ELR (cell line): ENCODE measurements at places on chromosomes 13 and 19.

DNA sequence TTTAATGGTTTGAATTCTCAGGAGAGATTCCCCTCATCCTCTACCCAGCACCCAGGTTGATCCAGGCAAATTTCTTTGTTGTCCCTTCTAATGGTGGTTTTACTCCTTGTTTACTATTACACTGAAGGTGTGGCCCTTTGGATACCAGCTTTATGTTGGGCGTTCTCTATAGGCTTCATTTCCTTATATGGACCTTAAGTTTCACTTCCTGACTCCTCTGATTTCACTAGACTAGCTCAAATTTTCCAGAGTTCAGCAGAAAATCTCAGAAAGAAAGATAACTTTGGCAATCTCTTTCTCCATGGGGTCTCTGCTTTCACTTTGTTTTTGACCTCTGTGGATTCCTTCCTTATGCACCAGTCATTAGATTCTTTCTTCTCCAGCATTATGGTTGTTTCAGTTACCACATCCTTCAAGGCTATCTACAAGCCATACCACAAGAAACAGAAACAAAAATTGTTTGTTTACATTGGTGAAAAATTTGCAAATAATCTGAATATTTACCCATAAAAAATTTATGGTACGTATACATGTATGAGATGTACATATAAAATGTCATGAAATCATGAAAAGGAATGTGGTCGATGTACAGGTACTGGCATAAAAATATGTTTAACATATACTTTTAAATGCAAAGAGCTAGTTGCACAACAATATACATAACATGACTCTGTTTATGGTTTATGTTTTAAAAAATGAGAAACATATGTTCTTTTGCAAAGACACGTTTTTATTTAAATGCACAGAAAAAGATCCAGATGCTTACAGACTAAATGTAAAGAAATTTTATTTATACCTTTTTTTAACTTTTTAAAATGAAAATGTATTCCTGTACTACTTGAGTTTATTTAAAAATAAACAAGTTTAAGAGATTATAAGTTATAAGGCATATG lies 212.6 kb downstream of the LACC1 start:
- DNase-seq, result no peak

GRCh38 chr19:3481241-3482090 lies 1.1 kb upstream of the SMIM24 start:
- DNase-seq, result no peak

DNA sequence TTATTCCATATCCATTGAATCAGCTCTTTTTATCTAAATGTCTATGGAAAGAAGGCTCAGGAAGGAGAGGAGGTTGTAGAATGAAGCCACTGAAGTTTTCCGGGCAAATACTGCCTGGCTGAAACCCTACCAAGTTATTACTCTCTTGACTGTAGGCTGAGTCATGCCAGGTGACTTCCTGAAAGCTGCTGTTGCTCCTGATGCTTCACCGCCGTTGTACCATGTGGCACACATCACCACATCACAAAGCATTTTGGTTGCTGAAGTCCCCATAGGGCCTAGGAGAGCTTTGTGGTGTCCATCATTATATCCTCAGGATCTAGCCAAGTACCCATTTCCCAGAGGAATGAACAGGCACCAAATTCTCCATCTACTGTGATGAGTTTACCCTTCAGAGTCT lies 11.1 kb upstream of the TDRD12 start:
- no peak for DNase-seq

- DNase-seq, result peak; percentile 63
Measured at GRCh38 chr13:108322206-108322824, 52.8 kb downstream of the TNFSF13B start.

- DNase-seq, result peak; percentile 28
Measured at GRCh38 chr19:900302-901111, 7.2 kb downstream of the RNU6-9 start.

DNA sequence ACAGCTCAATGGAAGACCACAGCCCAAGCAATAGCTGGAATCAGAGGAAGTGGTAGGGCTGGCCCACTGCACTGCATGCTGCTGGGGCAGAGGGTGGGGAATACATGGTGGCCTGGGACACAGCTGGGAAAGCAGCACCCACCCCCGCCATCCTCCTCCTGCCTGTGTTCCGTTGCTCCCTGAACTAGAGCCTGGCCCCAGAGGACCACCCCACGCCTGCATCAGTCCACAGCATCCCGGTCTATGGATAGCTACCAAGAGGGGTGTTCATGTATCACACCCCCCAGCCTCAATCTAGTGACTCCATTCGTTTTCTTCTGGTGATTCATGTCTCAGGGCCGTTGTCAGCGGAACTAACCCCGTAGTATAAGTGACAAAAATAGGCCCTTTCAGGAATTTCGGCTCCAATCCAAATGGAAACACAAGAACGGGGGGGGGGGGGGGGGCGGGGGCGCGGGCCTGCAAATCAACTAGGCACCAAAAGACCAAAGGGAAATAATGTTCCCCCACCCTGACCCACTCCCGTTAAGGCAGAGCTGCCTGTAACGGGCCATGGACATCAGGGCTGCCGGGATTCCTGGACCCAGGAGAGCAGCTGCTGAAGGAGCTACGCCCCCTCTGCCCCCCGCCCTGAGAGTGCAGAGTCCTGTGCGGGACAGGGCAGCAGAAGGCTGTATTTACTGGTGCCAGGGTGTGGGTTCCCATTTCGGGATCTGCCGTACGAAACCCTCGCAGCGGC lies 18.9 kb upstream of the EPHX3 start:
- peak; percentile 82 for DNase-seq

DNA sequence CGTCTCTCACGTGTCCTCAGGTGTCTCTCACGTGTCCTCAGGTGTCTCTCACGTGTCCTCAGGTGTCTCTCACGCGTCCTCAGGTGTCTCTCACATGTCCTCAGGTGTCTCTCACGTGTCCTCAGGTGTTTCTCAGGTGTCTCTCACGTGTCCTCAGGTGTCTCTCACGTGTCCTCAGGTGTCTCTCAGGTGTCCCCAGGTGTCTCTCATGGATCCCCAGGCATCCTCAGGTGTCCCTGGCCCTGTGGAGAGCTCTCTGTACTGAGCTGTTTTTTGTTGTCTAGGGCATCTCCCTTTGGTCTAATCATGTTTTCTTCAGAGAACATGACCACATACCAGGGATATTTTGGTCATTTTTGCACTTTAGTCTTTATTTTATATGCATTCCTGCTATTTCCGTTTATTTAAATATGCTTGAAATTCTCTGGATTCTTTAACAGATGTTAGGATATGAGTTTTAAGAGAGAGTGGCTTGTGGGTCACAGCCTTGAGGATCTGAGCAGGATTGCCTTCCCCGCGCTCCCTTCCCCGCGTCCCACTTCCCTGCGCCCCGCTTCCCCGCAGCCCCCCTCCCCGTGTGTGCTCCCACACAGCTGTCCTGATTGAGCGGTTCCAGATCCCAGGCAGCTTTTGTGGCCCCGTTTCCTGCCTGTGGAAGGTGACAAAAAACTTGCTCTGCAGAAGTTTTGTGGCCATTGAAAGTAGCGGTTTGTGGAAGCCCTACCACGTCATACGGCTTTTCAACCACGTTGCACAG lies 31.9 kb downstream of the ATP4B start:
- DNase-seq, result peak; percentile 32

DNA sequence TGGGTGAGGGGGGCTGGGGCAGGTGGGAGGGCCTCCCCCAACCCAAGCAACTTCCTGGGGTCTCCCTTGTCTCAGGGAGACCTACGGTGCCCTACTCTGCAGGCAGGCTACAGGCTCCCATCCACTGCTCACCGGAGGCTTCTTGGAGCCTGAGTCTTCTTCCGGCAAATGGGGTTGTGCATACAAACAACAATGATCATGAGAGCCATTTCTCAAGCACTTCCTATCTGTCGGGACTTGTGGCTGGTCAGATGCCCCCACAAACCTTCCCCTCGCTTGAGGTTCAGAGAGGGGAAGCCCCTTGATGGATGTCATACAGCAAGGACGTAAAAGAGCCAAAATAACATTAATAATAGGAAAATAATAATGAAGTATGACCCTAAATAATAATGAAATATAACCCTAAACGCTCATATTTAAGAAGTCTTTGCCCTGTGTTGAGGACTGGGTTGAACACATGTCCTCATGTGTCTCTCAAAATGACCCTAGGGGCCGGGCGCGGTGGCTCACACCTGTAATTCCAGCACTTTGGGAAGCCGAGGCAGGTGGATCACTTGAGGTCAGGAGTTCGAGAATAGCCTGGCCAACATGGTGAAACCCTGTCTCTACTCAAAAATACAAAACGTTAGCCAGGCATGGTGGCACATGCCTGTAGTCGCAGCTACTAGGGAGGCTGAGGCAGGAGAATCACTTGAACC lies 727 bp downstream of the CD37 start:
- DNase-seq, result no peak

DNA sequence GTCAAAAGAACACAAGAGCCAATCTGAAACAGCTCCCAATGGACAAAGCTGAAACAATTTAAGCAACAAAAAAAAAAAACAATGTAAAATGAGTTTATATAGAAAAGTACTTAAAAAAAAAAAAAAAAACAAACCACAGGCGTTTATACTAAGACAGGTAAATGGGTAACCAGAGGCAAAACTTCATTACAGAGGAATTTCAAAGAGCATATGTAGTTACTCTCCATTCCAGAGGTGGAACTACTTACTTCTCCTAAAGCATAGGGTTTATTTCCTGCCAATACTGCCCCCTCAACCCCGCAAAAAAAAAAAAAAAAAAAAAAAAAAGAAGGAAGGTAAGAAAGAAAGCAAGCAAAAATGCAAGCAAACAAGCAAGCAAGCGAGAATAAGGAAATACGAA lies 132.9 kb downstream of the LIG4 start:
- no peak for DNase-seq

DNA sequence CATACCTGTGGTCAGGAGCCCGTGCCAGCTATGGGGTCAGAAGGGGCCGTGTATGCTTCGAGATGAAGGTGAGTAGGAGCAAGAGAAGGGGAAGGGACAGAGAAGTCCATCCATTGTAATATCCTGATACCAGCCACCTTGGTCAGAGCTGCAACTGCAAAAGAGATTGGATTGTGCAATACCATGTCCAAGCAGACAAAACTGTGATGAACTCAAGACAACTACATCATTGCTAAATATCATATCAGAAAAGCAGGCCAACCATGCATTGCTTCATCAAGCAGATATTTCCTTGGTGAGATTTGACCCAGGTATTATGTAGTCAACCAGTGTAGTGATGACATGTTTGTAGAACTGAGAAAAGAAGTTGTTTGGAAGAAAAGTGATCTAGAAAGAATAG lies 12.1 kb downstream of the HNRNPUL1 start:
- DNase-seq, result no peak

DNA sequence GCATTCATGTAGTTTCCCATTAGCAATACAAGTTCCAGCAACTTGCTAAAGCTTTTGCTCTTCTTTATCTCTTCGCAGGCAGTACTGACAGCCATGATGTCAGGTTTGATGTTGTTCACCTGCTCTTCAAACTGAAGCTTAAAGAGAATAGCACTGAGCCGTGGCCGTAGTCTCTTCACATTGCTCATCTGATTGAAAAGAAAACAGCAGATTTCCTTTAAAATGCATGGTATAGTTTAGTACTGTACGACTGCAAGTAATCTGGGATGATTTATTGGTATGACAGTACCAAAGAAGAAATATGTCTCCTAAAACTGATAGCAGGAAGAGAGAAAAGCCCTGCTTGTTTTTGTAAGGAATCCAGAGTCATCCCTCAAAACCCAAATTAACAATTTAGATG lies 284.4 kb downstream of the DIAPH3 start:
- DNase-seq, result no peak

- DNase-seq, result no peak
Measured at GRCh38 chr19:54186934-54187381, 2.4 kb downstream of the MBOAT7 start.

- no peak for DNase-seq
Measured at GRCh38 chr13:88411696-88412095, 740.5 kb downstream of the SLITRK5 start.

- peak; percentile 87 for DNase-seq
Measured at GRCh38 chr19:4140237-4140711, 13.2 kb upstream of the CREB3L3 start.

GRCh38 chr13:93375491-93375890 lies 148.9 kb downstream of the GPC6 start:
- no peak for DNase-seq

GRCh38 chr13:33114146-33114545 lies 97.9 kb downstream of the KL start:
- DNase-seq, result no peak

DNA sequence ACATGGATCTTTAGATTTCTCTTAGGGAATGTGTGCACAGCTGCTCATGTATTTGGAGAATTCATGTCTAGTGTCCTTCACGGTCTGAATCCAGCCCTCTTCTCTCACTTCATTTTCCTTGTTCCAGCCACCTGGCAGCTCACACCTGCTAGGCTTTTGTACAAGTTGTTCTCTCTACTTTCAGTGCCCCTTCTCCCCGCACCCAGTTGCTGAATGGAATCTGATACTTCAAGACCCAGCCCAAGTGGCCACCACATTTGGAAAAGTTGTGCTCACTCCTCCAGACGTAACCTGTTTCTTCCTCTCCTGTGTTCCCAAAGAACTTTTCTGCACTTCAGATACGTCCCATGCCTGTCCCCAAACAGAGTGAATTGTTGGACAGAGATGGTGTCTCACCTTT lies 235.6 kb downstream of the SHISA2 start:
- no peak for DNase-seq

DNA sequence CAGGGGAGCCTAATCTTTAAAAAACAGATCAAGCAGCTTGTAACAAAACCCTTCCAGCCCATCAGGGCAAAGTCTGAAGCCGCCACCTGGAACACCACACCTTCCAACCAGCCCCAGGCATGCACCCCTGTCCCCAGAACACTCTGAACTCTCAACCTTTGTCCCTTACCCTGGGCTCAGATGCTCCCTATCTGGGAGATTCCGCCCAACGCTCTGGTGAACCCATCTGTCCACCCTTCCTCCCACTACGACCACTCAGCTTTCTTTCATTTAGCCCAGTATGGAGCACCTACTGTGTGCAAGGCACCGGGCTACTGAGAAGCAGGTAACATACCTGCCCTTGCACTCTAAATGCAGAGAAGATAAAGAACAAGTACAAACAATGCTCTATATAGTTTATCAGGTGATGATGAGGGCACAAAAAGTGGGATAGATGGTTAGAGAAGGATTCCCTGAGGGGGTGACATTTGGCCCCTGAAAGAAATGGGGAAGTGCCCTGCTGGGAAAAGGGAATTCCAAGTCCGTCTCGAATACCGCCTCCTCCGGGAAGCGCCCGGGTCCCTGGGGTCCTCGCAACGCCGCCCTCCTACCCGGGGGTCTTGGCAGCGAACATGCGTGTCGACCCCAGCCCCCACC lies 629 bp downstream of the PEPD start:
- DNase-seq, result no peak

GRCh38 chr19:5892772-5893275 lies 10.8 kb downstream of the NDUFA11 start:
- no peak for DNase-seq

- DNase-seq, result peak; percentile 48
Measured at GRCh38 chr13:45623516-45624090, 8.1 kb upstream of the ERICH6B start.

GRCh38 chr19:45440873-45441654 lies 17.3 kb upstream of the ERCC1 start:
- DNase-seq, result peak; percentile 62

- DNase-seq, result peak; percentile 76
Measured at GRCh38 chr19:48760504-48761205, 5.3 kb downstream of the FGF21 start.

GRCh38 chr13:42113478-42113877 lies 65.0 kb downstream of the DGKH start:
- no peak for DNase-seq
